ENCODE measurements at places on chromosomes 5 and 9.

DNA sequence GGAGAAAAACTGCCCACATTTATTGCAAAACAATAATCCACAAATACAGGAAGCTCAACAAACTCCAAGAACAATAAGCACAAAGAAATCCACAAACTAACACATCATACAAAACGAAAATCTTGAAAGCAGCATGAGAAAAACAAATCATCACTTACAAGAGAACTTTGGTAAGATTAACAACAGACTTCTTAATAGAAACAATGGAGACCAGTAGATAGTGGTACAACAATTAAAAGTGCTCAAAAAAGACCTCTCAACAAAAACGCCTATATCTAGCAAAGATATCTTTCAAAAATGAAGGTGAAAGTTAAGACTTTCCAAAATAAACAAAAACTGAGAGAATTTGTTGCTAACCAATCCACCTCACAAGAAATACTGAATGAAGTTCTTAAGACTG is 38.4 kb downstream of the CDKL3 start:
- peak; percentile 5 for DNase-seq

GRCh38 chr9:115306865-115307264 is 188.9 kb upstream of the TNC start:
- no peak for DNase-seq

DNA sequence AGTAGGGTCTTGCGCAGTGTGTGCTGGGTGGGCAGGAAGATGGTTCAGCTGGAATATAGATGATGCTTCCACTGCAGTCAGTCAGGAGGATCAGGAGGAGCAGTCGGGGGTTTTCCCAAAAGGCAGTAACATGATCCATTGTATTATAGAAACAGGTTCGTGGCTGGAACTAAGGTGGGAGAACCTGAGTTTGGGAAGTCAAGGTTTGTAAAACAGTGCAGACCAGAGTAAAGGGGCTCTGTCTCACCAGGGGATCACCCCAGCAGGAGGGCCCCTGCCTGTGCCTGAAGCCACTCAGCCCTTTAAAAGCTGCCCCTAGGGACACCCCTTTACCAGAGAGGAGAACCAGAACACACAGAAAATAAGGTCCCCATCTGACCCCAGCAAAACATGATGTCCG is 213.4 kb downstream of the AUH start:
- DNase-seq: no peak

DNA sequence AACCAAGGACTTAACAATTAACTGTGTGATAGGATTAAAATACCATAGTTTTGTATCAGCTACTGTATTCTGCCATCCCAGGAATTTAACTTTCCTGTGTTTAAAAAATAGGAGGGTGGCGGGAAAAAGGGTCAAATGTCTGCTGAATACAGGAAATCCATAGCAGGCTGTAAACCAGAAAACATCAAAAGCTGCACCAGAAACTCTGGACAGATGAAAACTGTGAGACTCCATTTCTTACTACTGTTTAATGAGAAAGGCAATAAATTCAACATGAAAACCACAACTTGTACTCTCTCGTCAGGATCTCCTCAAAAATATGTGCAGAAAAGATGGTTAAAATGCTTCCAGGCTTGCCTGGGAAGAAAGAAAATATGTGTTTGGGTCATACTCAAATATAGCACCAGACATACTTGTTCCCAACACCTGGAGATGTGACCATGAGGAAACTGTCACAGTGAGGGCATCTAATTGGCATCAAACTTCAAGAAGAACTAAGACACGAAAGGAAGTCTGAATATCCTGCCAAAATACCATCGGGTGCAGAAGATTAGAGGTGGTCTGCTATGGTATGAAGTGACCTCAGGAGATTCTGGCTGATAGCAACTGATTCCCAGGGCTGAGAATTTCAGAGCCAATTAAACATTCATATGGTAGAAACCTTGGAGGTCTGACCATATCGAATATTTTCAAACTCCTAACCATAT is 164.7 kb upstream of the TARS1 start:
- DNase-seq: no peak

DNA sequence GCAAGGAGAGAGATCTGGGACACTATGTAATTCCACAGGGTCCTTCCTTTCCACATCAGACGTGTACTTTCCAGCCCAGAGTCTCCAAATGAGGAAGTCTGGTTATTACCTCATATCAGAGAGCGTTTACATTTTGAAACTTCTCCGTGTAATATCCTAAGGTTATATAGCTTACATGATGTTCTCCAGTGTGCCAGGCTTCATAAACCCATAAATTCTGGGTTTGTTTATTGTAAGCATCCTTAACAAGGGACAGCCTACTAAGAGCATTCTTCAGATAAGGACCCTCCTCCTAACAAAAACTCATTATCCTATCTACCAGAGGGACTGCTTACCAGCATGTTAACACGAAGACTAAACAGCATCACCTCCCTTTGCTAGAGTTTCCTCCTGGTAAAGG is 17.9 kb downstream of the SRFBP1 start:
- DNase-seq: no peak
